T1000 (cell line): ENCODE measurements at places on chromosomes 11 and 22.

DNA sequence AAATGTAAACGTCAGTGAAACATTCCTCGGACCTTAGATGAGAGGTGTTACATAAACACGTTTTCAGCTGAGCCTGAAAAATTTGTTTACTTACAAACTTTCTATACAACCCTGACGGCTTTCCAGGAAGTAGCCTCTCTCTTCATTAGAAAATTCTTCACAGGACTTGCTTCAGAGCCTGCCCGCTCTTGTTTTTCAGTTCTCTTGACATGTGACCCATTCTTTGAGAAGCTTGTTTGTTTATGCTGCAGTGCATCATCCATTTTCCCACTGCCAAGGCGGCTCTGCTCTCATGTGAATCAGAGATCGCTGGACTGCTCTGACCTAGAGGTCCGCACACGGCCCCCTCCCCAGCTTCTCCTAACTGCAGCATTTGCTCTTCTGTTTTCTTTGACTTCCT, 47.9 kb upstream of the ARHGAP42 start:
- peak; percentile 6 for DNase-seq

- DNase-seq: peak; percentile 18
These were observed 115.1 kb upstream of the RASSF10 start for GRCh38 chr11:12893787-12894672.

GRCh38 chr11:128470081-128470480, 117.3 kb downstream of the ETS1 start:
- DNase-seq: no peak

DNA sequence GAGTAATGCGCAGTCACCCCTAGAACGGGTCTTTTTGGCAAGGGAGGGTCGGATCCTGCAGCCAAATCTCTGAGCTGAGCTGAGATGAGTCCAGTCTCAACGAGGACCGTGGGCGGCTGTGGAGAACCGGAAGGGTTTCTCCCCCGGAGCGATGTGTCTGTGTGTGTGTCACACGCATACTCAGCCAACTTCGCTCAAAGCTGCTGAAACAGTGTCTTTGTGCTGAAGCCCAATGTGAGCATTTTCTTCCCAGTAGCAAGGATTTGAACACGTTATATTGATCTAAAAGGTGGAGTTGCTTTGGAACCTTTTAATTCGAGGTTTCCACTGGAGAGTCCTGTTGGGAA, 1.4 kb upstream of the CELSR1 start:
- DNase-seq: no peak

DNA sequence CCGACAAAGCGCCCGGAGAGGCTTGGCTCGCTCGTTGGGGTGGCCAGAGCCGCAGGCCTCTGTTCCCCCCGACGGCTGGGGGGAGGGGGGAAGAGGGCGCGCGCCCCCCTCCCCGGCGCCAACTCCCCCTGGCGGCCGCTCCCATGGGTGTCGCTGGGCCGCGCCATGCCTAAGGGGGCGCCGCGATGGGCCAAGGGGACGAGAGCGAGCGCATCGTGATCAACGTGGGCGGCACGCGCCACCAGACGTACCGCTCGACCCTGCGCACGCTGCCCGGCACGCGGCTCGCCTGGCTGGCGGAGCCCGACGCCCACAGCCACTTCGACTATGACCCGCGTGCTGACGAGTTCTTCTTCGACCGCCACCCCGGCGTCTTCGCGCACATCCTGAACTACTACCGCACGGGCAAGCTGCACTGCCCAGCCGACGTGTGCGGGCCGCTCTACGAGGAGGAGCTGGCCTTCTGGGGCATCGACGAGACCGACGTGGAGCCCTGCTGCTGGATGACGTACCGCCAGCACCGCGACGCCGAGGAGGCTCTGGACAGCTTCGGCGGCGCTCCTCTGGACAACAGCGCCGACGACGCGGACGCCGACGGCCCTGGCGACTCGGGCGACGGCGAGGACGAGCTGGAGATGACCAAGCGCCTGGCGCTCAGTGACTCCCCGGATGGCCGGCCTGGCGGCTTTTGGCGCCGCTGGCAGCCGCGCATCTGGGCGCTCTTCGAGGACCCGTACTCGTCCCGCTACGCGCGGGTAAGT, 1.4 kb downstream of the KCNC1 start:
- no peak for DNase-seq

- no peak for DNase-seq
These were observed 21.4 kb upstream of the PANX2 start for GRCh38 chr22:50148991-50149721.

DNA sequence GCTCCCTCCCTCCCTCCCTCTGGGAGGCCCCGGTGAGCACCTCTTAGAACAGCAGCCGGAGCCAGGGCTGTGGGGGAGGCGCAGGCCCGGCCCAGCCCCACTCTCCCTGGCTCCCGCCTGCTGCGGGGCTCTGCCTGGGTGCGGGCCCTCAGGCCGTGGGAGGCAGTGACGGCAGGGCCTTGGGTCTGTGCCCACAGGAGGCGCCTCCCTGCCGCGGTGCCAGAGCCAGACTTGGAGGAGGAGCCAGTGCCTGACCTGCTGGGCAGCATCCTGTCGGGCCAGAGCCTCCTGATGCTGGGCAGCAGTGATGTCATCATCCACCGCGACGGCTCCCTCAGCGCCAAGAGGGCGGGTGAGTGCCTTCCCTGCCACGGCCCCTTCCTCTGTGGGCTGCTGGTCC, 9.5 kb downstream of the IRF7 start:
- peak; percentile 74 for DNase-seq

GRCh38 chr22:25840891-25841290, 98.9 kb downstream of the MYO18B start:
- DNase-seq: no peak

GRCh38 chr11:134082990-134083389, 14.1 kb downstream of the JAM3 start:
- DNase-seq: no peak

GRCh38 chr22:47602732-47603131, 840.3 kb downstream of the TBC1D22A start:
- no peak for DNase-seq

GRCh38 chr22:25797498-25798290, 55.7 kb downstream of the MYO18B start:
- DNase-seq: no peak

DNA sequence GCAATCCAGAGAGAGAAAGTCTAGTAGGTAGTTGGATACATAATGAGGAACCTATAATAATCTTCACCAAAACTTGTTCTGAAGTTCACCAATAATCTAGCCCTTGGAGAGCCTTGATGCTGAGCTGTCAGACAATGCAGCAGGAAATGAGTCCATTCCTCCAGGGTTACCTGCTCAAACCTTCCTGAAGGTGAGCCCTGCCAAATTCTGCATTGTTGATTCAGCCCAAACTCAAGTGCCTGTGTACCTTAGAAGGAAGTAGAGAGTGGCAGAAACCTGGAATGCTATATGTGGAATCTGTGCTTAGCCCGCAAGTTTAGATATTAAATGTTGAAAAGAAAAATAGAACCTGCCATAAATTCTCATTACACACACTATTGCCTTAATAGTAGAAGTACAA, 77.4 kb upstream of the SPON1 start:
- no peak for DNase-seq

DNA sequence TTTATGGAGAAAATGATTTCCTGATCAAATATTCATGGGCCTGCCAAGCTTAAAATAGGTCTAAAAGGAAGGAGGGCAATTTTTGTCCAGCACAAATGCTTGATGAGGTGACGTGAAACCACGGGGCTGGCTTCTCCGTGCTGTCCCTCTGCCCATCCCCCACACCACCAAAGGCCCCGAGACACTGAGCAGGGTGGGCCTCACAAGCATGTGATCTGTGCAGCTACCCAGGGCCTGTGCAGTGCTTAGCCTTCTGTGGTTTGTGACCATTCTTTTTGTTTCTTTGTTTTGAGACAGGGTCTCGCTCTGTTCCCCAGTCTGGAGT, 94.8 kb upstream of the RTL6 start:
- no peak for DNase-seq

DNA sequence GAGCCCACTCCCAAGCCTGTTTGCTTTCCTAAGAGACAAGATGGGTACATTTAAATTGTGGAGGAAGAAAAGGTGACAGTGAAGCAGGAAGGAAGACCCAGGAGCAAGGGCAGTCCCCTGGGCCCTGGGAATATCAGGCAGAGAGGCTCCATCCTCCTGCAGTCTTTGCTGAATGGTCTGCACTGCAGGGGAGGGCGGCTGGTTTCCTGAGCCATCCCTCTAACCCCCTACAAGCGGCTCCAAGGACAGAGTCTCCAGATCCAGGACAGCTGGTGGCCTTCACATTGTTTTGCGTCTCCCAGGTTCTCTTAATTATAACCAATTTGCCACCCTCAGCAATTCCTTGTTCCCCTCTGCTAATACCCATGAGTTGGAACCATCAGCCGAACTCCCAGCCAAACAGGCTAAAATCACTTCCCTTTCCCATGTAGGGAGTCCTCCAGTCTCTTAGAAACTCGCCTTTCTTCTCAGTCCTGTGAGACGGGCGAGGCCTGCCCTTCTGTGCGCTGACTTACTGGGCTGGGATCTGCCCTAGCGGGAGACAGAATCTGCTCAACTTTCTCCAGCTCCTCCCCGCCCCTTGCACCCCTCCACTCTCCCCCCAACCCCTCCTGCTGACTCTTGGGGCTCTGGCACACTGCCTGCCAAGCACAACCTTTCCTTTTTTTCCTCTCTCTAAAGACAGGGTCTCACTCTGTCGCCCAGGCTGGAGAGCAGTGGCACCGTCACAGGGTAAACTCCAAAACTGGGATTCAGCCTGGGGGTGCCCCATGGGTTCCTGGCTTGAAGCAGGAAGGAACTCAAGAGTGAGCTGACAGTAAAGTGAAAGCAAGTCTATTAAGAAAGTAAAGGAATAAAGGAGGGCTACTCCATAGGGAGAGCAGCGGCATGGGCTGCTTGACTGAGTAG, 53.4 kb upstream of the EMID1 start:
- no peak for DNase-seq

DNA sequence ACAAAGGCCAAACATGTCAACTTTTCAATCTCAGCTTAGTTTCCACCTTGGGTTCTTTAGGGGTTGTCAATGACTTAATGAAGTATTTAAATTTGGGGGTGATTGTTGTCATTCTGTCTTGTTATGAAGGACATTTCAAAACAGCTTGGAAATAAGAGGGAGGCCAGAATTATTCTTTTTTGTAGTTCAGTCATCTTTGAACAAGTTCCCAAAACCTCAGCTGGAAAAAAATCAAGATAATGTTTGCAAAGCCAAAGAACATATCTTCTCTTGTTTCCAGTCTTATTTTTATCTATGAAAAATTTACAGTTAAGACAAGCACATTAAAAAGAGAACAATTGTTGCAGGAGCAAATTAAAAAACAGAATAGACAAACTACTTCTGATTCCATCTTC, 612.8 kb downstream of the INSC start:
- no peak for DNase-seq

DNA sequence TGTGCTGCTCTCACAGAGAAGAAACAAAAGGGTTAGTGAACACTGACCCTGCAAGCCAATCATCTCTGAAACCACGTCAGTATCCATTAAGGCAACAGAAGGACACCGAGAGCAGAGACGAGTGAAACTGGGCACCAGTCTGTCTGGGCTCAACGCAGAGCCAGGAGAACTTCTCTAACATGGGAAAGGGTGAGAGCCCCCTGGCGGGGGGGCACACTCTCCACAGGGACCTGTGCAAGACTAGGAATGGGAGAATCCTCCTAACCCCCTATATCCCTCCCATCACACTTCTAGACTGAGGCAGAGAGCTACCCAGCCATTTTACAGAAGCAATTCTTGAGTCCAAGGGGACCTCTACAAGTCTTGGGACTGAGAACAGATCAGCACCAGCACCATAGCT, 285.8 kb downstream of the SOX6 start:
- no peak for DNase-seq

DNA sequence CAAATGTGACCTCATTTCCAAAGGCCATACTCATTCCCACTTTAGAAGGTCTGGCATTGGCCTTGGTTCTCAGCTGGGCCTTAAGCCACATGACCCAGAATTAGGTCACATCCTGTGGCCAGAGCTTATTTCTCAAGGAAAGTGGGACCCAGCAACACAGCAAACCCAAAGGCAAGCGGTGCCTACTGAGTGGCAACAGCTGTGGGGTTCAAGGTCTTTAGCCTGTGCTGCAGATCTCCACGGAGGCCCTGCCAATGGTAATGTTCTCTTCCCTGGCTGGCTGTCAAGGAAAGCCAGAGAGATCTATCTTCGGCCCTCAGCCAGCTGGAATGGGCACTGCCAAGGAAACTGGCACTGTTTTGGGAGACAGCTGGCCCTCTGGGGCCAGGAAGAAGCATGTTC, 41.5 kb upstream of the TP53I11 start:
- no peak for DNase-seq

- no peak for DNase-seq
These were observed 96.3 kb upstream of the CSNK2A3 start for GRCh38 chr11:11449327-11449726.

GRCh38 chr11:61773356-61773755, 19.0 kb downstream of the TMEM258 start:
- no peak for DNase-seq

DNA sequence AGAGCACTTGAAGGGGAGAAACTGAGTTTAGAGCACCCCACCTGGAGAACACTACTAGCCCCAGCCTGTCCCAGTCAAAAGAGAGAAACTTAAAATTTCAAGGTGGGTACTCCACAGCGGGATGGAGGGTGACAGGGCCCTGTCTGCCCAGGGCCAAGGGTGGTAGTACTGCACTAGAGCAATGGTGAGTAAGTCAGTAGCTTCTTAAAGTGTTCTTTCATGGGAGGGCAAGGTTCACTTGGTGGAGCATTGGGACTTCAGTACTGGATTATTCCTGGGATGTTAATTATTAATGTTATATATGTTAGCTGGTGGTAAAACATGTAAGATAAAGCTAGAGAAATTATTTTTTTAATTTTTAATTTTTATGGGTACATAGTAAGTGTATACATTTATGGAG, 28.5 kb upstream of the AQP11 start:
- DNase-seq: no peak

GRCh38 chr22:39537975-39538374, 5.4 kb upstream of the RPS19BP1 start:
- DNase-seq: no peak

DNA sequence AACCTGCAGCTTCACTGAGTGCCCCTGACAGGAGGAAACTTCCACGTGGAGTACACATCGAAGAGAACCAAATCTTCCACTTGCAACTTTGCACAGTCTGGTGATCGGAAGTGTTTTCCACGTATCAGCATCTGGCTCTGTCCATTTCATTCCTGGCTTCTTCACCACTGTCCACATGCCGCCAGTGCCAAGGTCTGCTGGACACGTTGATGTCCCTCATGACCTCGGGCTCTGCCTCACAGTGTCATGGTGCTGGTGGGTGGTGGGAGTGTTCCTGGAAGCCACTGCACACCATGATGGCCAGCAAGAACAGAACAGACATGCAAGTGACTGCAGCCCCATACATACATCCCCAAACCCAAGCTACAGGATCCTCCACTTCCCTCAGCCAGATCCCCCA, 48.4 kb downstream of the WNT11 start:
- DNase-seq: no peak
